Epithelial cell of esophagus (primary cell): ENCODE measurements at places on chromosomes 12 and 14.

DNA sequence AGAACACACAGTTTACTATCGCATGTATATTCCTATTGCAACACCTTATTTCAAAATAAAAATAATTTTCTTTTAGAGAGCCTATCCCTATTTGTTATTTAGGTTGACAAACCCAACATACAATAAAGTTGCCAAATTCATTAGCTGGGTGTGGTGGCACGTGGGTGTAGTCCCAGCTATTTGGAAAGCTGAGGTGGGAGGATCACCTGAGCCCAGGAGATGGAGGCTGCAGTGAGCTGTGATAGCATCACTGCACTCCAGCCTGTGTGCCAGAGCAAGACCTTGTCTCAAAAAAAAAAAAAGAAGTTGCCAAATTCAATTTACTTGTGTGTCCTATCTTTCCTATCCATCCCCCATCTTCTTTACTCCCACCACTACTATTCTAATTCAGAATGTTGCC lies 23.9 kb downstream of the DENND5B start:
- peak; percentile 24 for DNase-seq

- DNase-seq, result no peak
Observed at GRCh38 chr12:6823182-6824084, 1.8 kb downstream of the GPR162 start.

GRCh38 chr12:53232646-53233461 lies 845 bp upstream of the RARG start:
- DNase-seq, result peak; percentile 87

DNA sequence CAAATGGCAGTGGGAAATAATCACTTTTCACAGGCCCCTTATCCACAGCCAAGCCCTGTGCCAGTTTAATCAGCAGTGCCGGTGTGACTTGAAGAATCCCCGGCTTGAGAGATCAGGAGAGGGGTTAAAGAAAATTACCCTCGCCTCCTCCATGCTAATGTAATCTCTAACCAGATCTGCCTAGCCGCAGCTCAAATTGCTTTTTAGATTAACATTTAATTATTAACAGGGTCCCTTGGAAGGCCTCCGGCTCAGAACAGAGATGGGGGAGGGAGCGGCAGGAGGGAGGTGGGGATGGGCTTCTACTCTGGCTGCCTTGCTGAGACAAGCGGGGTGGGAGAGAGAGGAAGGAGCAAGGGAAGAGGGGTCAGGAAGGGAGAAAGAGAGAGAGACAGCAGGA lies 24.0 kb downstream of the FAM222A start:
- no peak for DNase-seq
